ENCODE measurements at places on chromosomes 16 and 17.

- DNase-seq: no peak
Measured at GRCh38 chr17:41589301-41589700, 2.6 kb upstream of the KRT14 start.

GRCh38 chr17:78316867-78317789, 42.7 kb downstream of the SOCS3 start:
- no peak for DNase-seq

DNA sequence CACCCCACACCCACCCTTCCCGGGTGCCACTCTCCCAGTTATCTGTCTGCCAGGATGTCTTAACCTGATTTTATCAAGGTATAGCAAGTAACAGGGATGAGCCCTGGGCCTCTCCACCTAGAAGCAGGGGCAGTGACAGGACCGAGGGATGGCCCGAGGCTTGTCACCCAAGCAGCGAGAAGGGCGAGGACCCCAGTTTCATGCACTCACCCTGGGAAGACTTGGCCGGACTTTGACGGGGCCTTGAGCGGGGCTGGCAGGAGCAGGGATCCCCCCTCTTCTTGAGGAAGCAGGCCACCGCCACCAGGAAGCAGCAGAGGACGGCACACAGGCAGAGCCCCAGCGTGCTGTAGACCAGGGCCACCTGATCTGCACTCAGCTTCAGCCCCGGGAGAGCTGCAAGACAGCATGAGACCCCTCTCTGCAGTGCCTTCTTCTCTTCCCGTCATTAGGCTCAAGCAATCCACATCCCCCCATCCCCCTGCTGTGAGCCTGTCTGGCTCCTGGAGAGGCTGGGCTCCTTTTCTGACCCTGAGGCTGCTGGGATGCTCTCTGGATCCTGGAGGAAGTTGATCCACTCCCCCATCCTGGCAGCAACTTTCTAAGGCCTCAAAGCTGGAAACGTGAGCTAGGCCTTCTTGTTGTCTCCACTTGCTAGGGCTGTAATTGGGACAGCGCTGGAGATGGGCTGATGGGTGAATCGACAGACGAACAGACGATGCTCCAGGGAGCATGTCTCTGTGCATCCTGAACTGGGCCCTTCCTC, 31.6 kb downstream of the TNFRSF13B start:
- no peak for DNase-seq

GRCh38 chr17:51355441-51356410, 95.4 kb downstream of the UTP18 start:
- no peak for DNase-seq

GRCh38 chr16:17770104-17770503, 299.3 kb upstream of the XYLT1 start:
- DNase-seq: no peak

DNA sequence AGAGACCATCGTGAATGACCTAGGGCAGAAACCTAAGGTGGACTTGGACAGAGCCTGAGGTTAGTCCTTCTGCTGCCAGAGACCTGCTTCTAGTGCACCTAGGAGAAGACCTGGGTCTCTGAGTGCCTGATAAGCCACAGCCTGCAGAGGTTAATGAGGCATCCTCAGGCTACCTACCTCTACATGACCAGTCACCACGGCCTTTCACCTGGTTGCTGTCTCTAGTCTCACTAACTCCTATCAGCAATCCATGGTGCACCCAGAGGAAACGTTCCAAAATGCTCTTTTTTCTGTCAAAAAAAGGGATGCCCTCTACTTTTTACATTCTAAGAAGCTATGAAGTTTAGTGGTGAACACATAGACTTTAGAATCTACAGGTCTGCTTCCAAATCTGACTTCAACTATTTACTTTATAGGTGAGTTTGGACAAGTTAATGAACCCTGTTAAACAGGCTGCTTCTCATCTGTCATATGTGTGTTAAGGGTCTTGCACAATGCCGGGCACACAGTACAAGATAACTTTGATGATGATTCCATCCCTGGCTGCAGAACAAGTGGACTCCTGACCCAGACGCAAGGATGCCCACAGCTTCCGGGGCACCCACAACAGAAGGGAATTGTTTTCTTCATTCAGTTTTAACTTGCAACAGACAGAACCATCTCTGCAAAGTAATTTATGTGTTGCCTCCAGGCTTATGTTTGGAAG, 469.9 kb upstream of the CDH5 start:
- no peak for DNase-seq

- DNase-seq: no peak
Measured at GRCh38 chr16:56667581-56668571, at the start of gene MT1G. MT1G (minus strand) TSS chr16:56668065; CDS start chr16:56667993, 72 bp downstream.

DNA sequence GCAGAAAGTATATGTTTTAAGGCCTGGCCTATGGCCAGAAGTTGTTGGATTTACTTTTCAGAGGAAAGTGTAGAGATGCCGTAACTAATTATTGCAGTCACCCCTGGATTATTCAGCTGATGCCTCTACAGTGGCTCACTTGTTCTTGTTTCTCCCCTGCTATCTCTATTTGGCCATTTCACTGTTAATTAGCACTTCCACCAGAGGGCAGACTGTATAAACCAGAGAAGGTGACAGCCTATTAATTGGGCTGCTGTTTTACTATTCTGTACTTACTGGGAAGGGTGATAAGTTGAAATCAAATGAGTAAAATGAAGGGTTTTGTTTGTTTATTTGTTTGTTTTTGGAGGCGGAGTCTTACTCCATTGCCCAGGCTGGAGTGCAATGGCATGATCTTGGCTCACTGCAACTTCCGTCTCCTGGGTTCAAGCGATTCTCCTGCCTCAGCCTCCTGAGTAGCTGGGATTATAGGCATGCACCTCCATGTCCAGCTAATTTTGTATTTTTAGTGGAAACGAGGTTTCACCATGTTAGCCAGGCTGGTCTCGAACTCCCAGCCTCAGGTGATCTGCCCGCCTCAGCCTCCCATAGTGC, 66.0 kb downstream of the CDK12 start:
- no peak for DNase-seq

DNA sequence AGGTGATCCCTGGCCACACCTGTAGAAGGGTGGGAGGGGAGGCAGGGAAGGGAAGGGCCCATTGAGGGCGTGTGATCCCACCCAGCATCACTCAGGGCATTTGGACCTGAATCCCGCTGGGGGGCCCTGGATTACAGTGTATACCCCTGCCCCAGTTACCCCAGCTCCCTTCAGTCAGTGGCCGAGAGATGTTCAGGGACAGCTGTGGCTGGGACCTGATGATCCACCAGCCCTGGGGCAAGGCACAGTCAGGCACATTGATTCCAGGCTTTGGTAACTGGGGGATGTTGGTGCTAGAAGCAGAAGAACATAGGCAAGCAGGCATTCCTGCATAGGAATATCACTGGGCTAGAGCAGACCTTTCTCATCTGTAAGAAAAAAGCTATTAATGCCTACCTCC, 170.3 kb downstream of the FOXL1 start:
- no peak for DNase-seq

DNA sequence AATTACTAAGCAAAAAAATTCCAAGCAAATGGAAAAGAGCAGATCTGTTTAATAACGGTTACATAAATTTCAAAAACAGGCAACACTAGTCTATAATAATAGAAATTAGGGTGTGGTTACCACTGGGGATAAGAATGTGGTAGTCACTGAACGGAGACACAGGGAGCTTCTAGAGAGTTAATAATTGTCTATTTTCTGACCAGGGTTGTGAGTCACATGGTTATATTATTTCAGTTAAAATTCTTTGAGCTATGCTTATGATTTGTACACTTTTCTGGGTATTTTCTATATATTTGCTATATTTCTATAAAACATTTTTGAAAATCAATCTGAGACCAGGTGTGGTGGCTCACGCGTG, 433.9 kb upstream of the MAF start:
- no peak for DNase-seq

DNA sequence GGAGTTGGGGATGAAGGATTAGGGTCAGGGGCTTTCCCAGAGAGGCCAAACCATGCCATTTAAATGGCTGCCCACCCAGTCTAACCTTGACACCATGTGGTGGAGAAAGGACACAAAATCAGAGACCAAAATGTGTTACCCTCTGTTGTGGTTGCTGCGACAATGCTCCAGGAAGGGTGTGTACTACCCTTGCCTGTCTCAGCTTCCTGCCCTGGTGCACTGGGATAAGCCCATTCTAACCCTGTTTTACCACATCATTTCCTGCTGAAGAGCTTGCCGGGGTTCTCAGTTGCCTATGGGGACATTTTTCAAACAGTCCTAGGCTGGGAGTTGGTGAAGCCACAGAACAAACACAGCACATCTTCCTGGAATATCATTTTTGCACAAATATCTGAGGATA, 4.9 kb downstream of the OR4D1 start:
- DNase-seq: no peak

DNA sequence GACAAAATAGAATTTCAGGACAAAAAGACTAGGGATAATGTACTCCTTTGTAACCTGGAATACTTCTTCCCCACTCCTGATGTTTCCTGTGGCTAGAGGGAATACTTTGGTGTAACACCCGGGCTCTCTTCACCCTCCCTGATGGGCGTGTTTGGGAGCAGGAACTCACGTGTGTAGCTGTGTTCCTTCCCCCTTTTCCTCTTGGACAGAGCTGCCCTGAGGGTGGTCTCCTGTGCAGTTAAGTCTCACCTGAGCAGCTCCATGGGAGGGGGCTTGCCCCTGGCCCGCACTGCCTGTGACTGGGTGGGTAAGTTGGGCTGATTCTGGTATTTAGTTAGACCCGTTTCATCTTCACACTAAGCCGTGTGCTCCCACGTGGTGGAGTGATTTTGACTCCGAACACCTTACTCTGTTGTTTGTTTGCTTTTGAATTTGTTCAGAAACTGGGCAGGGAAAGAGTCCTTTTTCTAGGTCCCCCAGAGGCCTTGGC, 87.9 kb downstream of the OR1D5 start:
- DNase-seq: no peak

DNA sequence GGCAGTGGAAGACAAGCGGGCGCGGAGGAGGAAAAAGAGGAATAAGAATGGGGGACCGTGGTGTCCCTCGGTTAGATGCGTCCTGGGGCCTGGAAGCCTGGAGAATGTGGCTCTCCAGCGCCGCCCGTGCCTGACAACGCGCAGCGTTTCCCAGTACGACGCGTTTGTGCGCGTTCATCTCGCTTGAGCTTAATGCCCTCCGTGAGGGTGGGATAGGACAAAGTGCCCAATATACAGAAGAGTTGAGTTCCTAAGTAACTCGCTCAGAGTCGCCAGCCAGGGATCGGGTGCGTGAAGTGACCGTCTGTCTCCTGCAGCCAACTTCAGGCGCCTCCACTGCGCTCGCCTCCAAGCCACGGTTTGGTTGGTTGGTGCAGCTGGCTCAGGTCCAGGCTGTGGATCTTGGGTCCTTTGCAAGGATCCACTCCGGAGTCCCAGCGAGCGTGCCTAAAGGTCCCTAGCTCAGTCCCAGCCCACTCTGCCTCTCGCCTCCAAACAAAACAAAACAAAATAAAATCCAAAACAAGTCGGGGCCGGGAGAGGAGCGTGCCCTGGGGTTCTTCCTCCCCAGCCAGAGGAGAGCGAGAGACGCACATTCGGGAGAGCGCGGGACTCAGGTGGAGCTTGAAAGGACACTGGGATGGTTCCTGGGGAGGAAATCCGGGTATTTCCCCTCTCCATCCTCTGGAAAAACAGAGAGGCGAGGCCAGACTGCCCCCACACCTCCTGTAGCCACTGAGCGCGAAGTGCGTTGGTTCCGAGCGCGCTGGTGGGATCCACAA, 974 bp downstream of the GALR2 start:
- no peak for DNase-seq

GRCh38 chr17:3966720-3967363, 2.6 kb upstream of the ATP2A3 start:
- no peak for DNase-seq

GRCh38 chr17:71455219-71455618, 665.6 kb upstream of the SOX9 start:
- DNase-seq: no peak

GRCh38 chr16:50721549-50722404, 20.1 kb upstream of the CYLD start:
- no peak for DNase-seq

DNA sequence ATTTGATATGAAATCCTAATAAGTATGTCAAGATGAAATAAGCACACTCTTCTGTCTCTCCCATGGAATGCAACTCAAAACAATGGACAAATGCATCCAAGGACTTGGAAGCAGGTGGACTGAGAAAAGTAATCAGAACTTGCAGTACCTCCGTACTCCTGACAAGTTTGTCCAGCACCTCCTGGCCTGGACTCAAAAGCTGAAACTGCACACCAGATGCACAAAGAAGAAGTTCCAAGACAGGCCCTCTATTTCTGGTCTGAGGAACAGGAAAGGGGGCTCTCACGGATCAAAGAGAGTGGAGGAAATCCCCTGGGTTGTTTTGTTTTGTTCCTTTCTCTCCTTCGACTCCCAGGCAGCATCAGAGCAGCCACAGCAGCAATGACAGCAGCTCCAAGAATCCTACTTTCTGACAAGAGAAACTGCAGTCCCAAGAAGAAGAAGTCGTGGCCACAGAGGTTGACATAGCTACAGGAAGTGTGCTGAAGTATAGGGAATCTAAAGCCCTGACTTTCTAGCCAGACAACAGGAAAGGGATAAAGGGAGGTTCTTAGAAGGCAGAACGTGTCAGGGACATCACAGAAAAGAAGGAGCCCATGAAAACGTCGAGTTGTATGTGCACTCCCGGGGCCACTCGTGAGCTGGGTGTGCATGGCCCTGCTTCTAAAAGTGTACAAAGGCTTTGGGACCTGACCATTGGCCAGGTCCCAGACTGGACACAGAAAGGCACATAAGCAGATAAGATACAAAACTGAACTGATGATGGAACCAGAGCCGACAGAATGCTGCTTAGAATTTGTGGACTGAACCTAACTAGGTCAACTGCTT, 29.3 kb downstream of the AKAP10 start:
- DNase-seq: no peak

GRCh38 chr17:5364156-5364555, 55.3 kb downstream of the NUP88 start:
- DNase-seq: no peak

DNA sequence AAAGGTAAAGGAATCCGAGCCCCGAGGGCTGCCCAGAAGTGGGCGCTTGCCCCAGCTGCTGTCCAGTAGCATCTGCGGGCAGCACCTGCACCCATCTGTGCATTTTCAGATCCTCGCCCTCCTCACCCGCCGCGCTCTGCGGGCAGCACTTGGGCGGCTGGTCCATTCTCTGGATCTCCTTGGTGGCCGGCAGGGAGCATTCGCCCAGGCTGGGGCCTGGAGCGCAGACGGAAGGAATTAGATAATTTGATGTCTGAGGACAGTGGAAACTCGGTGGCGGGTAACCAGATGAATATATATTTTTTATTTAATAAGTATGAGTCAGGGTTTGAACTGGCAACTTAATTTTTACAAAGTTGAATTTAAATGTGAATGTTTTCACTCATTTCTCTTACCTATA, 88.5 kb downstream of the NPIPB11 start:
- no peak for DNase-seq

DNA sequence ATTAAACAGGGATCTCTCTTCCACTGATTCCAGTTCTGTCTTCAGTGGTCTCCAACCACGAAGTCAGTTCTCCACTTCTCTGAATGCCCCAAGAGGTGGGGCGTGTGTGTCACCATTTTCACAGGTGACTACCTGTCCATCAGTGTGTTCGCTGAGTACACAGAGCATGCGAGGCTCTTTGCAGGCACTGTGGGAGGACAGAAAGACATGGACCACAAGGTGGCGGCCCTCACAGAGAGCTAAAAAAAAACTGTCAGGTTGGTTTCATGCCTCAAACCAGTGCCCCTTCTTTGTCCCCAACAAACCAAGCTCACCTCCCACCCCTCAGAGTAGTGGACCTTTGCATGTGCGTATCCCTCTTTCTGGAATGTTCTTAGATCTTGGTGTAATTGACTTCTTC, 13.8 kb downstream of the EMP2 start:
- no peak for DNase-seq

- no peak for DNase-seq
Measured at GRCh38 chr16:78606545-78606944, 507.1 kb downstream of the WWOX start.
